ENCODE measurements at places on chromosomes 16 and 17.
A peak's percentile ranks its signal among the peaks of the same experiment; 100 is the strongest.

- no peak for DNase-seq
Observed at GRCh38 chr17:34586346-34586846, 7.0 kb downstream of the TMEM132E start.

- DNase-seq, result peak; percentile 42
Observed at GRCh38 chr17:67245694-67246402, 852 bp upstream of the HELZ start.

- no peak for DNase-seq
Observed at GRCh38 chr16:72429671-72430081, 257.7 kb upstream of the PMFBP1 start.

DNA sequence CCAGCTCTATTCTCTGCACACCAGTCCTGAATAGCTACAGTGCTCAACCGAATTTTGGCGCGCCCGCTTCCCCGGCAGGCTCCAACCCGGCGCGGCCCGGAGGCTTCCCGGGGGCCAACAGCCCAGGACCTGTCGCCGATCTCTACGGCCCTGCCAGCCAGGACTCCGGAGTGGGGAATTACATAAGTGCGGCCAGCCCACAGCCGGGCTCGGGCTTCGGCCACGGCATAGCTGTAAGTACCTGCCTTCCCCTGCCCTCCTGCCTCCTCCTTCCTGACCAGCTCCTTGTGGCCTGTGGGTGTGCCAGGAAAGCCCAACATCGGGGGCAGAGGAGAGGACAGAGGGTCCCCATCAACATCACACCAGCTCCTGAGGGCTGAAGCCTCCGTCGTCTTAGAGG lies 70.2 kb downstream of the CCDC182 start:
- DNase-seq, result no peak

GRCh38 chr17:77793146-77793970 lies 165.1 kb upstream of the TNRC6C start:
- DNase-seq, result no peak

DNA sequence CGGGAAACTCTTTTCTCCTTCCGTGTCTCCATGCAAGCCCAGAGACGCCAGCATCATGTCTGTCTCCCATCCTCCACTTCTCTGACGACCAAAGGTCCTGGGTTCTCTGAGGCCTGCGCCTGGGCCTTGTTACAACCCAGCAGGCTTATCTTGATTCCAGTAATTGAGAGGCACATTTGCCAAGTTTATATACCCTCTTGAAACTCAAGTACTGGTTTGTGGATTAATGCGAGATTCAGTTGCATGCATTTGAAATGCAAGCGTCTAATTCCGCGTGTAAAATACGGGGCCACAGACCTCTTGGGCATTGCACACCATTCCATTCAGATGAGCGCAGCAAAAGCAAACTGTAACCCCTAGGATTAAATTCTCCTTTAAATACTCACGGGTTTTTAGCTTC lies 28.7 kb upstream of the CRISPLD2 start:
- no peak for DNase-seq

- no peak for DNase-seq
Observed at GRCh38 chr16:85094812-85095211, 17.5 kb downstream of the CIBAR2 start.

GRCh38 chr17:41725134-41725533 lies 9.3 kb downstream of the HAP1 start:
- no peak for DNase-seq

GRCh38 chr17:2797637-2798036 lies 1.4 kb downstream of the RAP1GAP2 start:
- DNase-seq, result no peak

DNA sequence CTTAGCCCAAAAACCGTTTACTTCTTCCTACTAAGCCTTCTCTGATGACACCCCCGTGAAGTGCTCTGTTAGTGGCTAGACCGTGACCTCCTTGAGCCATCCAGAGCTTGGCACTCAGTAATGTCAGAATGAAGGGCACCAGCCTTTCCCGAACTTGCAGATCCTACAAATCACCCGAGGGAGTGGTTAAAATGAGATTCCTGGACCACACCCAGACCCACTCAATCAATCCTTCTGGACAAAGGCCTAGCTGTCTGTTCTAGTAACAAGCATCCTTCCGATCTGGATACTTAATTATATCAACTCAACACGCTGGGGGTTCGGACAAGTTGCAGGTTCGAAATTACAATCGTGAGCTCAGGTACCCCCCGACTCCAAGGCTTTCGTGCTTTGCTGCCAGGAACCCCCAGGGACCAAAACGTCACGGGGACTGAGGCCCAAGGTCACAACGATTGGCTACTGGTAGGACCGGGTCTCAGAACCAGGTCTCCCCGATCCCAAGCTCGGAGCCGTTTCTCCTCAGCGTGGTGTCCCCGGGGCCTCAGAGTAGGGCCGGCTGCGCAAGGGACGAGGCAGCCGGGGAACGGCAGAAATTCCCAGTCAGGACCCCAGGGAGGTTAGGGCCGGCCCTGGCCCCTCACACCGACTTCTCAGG lies 527 bp downstream of the CIAPIN1 start:
- DNase-seq, result no peak

DNA sequence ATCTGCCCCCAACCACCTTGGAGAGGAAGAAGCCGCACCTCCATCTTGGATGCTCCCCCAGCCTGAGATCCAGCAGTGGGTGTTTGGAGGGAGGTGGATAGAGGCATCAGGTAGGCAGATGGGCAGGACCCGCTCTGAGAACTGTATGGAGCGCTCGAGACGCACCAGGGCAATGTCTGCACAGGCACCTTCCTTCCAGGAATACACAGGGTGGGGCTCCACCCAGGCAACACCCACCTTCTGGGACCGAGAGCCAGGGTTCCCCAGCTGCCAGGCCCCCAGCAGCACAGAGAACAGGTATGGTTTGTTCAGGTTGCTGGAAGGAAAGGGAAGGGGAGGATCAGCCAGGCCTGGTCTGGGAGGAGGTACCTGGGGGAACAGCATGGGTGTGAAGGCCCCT lies 2.4 kb downstream of the PRSS22 start:
- no peak for DNase-seq

GRCh38 chr16:10598157-10598556 lies 17.8 kb upstream of the EMP2 start:
- no peak for DNase-seq

DNA sequence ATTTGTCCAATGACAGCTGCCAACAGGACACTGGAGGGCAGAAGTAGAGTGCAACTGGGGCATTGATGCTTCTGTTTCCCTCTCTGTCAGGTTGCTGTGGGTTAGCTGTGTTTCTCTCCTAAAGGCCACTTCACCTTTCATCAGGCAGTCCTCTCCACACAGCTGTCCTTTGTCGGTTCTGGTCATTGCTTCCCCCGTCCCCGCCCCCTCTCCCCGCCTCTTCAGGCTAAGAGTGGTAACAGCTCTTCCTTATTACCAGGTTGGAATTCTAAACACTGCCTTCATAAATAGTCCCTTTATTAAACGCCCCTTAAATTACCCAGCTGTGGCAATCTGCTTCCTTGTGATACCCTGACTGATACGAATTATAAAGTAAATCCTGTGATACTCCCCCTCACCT lies 31.8 kb upstream of the NSRP1 start:
- DNase-seq, result no peak

DNA sequence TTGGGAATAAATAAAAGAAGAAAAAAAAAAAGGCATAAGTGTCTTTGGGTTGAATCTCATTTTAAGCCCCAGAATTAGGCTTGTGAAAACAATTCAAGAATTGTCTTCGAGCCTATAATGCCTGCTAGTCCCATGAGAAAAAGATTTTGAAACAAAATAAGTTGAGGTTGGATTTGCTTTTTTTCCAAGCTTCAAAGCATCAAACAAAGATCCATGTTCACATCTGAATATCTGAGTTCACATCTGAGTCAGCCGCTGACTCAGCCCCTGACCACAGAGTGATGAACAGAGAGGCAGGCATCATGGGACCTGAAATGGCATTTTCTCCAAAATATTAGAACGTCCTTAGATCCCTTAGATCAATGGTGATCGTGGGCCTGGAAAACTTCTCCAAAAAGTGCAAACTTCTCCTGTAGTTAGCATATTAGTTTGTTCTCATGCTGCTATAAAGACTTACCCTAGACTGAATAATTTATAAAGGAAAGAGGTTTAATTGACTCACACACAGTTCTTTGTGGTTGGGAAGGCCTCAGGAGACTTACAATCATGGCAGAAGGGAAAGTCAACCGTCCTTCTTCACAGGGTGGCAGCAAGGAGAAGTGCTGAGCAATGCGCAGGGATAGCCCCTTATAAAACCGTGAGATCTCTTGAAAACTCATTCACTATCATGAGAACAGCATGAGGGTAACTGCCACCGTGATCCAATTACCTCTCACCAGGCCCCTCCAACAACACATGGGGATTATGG lies 294.6 kb upstream of the HSBP1 start:
- no peak for DNase-seq

GRCh38 chr16:951660-952301 lies 19.0 kb downstream of the LMF1 start:
- DNase-seq, result no peak

GRCh38 chr16:554640-555365 lies 5.4 kb upstream of the PRR35 start:
- DNase-seq, result no peak

DNA sequence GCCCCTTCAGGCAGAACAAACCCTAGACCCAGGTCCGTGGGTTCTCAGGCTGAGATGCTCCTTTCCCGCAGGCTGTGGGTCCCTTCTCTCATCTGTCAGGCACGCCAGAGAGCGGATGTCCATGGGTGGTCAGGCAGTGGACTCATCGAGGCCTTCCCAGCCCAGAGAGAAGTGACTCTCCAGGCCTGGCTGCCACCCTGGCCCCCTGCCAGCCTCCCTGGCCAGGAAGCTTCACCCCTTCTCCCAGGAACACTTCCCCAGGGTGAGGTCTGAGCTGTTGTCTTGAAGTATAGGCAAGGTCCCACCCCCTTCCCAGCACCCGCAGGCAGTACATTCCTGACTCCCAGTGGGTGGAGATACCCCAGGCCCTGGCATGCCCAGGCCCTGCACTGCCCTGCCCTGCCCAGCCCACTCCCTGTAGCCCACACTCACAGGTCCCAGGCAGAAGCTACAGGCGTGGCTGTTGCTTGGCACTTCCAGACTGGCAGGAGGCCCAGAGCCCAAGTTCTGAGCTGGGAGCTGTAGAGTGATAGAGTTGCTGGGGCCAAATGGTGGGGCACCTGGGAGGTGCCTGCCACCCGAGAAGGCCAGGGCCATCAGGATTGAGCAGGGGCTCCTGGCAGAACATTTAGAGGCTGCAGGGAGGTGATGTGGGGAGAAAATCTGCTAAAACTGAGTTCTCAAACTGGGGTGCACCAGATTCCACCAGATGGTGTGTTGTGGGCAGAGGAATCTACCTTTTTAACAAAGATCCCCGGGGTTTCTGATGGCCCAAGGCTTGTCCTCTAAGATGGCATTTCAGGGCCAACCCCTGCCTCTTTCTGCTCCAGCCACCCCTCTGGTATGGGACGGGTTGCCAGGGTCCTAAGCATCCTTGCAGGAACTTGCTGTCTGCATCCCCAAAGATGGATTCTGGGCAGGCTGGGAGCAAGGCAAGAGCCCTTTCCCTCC lies 6.7 kb downstream of the ITGA3 start:
- DNase-seq, result no peak

GRCh38 chr17:42577140-42577531 lies 393 bp downstream of the PSMC3IP start:
- DNase-seq, result no peak

- DNase-seq, result no peak
Observed at GRCh38 chr16:2238838-2239675, 2.8 kb downstream of the DNASE1L2 start.

- no peak for DNase-seq
Observed at GRCh38 chr16:57704905-57705852, 10.6 kb downstream of the DRC7 start.

GRCh38 chr16:4358831-4359561 lies 7.9 kb upstream of the PAM16 start:
- DNase-seq, result peak; percentile 75

GRCh38 chr17:13558588-13558987 lies 43.1 kb downstream of the HS3ST3A1 start:
- DNase-seq, result no peak

DNA sequence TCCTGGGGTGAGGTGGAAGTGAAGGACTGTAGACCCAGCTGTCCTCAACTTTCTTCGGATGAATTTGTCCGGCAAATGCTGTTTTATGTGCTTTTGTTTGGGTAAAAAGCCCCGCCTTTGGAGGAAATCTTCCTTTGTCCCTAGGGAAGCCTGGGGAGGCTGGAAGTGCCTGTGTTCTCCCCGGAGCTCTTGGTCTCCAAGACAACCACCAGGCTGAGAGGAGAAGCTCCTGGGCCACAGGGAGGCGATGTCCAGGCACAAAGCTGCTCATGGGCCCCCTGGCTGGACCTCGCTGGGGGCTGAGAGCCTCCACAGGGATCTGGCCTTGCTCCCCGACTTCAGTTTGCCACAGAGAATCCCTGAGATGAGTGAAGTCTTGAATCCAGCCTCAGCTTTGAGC lies 293.1 kb upstream of the N4BP1 start:
- no peak for DNase-seq

GRCh38 chr17:81365601-81366585 lies 29.4 kb upstream of the BAHCC1 start:
- no peak for DNase-seq

DNA sequence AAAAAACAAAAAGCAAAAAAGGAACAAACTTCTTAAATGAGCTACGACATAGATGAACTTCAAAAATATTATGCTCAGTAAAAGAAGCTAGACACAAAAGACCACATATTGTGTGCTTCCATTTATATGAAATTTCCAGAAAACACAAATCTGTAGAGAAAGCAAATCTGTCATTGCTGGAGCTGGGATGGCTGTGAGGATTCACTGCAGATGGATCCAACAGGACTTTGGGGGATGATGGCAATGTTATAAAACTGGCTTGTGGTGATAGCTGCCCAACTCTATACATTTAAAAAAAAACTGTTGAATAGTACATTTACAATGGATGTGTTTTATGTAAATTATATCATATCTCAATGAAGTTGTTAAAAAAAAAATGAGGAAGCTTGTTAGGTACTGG lies 52.6 kb upstream of the MAP3K14 start:
- no peak for DNase-seq

DNA sequence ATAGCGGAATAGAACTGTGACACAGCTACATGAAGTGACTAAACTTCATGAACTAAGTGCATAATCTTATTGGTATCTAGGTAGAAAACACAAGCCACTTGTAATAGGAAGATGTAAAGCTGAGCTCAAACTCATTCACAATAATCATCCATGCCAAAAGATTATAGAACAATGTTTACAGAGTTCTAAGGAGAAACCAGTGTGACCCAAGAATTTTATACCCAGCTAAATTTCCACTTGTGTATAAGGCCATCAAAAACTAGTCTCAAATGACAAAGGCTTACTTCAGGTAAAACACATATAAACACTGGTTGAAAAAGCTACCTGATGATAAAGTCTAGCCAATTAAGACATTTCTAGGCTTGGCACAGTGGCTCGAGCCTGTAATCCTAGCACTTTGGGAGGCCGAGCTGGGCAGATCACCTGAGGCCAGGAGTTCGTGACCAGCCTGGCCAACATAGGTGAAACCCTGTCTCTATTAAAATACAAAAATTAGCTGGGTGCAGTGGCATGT lies 16.9 kb upstream of the CPD start:
- no peak for DNase-seq

- no peak for DNase-seq
Observed at GRCh38 chr17:56926704-56927103, 12.9 kb upstream of the TRIM25 start.

- no peak for DNase-seq
Observed at GRCh38 chr17:633641-634101, 81.0 kb downstream of the VPS53 start.

Measured in naive thymus-derived CD4-positive, alpha-beta T cell (primary cell).